KBM-7 (cell line): ENCODE measurements at places on chromosomes 6 and 20.

DNA sequence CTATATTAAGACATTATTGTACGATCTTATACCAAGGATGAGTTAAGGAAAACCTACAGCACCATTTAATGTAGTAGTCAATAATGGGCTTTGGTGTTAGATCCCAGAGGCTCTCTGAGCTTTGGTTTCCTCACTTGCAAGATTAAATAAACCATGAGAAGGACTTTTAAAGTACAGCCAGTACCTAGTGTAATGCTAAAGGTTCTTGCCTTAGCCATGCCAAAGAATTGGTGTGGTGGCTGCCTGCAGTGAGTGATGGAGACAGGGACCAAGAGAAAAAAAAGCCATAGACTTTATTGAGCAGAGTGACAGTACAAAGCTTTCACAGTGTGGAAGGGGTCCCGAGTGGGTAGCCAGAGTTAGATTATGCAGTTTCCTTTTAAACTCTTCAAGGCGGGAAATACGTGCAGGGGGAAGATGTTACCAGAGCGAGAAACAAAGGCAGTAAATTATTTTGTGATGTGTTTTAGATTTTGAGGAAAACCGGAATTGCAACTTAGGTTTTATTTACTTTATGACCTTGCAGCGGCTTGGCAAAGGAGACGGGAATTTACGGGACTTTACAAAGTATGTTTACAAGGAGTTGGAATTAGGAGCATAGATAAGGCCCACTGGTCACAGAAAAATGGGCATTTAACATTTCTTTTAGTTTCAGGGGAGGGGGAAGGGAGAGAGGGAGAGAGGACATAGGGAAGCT, 100.4 kb downstream of the MYO6 start:
- DNase-seq, result no peak

GRCh38 chr6:12656906-12657305, 59.7 kb upstream of the PHACTR1 start:
- no peak for DNase-seq

GRCh38 chr20:36390719-36391415, 84.7 kb downstream of the DLGAP4 start:
- no peak for DNase-seq

DNA sequence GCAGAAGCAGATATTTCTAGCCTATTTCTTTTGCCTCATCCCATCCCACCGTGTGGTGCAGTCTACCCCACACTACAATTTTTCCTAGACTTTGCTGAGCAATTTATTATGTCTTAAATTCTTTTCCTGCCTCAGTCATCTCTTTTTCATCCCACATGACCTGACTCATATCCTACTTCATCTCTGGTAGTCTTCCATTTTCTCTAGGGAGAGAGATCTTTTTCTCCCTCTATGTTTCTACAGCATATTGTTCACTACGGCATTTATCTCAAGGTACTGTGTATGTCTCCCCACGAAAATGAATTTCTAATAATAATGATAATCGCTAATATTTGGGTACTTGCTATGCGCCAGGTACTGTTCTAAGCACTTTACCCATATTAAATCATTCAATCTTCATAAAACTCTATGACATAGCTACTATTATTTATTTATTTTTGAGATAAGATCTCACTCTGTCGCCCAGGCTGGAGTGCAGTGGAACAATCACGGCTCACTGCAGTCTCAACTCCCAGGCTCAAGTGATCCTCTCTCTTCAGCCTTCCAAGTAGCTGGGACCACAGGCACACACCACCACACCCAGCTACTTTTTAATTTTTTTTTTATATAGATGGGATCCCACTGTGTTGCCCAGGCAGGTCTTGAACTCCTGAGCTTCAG, 15.6 kb downstream of the PDSS2 start:
- DNase-seq, result no peak

- DNase-seq, result peak; percentile 88
Measured at GRCh38 chr6:108798670-108799353, 49.4 kb upstream of the ARMC2 start.

DNA sequence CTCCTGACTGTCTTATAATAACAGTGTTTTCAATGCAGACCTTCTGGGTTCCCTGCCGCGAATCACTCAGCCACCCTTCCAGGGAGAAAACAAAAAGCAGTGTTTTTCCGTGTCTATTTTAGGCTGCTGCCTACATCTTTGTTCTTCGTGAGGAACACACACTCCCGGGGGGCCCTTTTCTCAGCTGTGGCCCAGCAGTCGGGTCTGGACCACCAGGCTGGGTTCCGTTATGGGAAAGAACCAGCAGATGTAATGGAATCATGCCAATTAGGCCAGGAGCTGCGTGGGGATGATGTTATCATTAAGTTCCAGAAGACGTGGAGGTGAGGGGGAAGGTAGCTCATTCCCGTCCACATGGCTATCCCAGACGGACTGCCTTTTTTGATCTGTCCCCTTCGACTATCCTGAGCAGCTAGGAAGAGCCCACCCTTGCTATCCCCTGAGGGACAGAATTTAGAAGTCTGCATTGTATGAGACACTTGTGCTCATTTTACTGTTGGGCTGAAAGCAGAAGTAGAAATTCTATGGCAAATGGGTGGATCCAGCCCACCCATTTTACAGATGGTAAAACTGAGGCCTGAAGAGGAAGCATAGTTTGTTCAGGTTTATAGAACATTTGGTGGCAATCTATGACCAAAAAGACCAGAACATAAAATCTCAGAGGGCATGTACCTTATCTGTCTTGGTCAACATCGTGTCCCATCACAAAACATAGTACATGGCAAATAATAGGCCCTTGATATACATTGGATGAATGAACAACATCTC, 54.5 kb downstream of the KCNB1 start:
- DNase-seq, result no peak

DNA sequence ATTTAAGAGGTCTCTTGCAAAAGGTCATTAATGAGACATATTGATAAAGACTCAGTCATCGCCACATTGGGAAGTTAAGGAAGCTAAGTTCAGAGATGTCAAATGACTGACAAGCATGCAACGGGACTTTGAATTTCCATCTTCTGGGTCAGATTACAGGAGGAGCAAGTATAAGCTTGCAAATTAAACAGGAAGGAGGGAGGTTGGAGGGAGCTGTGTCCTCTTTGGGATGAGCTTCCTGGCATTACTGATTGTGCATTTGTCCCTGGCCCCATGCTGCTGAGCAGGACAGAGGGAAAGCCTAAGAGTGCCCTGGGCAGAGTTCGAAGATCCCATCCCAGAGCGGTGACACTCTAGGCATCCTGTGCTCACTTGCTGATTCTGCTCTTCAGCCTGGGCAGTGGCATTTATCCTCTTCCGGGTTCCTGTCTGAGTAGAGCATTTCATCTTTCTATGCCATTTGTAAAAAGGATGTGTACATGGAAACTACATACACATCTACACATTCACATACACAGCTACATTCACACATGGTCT, 40.5 kb downstream of the SLC22A1 start:
- DNase-seq, result no peak

DNA sequence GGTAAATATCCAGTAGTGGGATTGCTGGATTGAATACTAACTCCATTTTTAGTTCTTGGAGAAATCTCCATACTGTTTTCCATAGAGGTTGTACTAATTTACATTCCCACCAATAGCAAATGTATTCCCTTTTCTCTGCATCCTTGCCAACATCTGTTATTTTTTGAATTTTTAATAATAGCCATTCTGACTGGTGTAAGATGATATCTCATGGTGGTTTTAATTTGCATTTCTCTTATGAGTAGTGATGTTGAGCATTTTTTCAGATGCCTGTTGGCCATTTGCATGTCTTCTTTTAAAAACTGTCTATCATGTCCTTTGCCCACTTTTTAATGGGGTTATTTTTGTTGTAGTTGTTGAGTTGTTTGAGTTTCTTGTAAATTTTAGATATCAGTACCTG, 253.2 kb downstream of the HAO1 start:
- DNase-seq, result no peak

- no peak for DNase-seq
Measured at GRCh38 chr6:34657037-34657306, 39.6 kb downstream of the ILRUN start.

GRCh38 chr6:165486183-165487137, 176.6 kb downstream of the PDE10A start:
- DNase-seq, result no peak

DNA sequence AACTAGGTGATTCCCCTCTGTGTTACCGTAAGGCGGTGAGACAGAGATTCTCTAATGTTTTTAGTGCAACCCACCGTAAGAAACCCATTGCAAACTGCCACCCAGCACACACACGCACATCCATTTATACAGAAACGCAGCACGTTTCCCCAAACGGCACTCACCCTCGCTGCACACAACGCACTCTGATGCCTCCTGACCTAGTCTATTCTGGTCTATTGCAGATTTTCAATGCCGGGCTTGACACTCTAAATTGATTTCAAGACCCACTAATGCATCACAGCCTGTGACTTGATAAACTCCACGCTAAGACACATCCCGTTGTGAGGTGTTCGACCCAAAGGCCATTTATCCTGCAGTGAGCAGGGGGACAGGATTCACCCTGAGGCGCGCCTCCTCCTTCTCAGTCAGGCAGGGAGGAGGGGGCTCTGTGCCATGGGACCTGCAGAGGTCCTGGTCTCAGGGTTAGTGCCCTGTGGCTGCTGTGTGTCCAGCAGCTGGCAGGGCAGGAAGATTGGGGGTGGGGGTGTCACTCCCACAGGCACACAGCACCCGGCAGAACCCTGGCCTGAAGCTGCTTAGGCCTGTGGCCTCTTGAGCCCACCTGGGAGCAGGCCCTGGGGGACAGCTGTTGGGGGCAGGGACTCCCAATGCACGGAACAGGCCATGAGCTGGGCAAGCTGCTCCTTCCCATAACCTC, 335.6 kb downstream of the PREX1 start:
- no peak for DNase-seq

DNA sequence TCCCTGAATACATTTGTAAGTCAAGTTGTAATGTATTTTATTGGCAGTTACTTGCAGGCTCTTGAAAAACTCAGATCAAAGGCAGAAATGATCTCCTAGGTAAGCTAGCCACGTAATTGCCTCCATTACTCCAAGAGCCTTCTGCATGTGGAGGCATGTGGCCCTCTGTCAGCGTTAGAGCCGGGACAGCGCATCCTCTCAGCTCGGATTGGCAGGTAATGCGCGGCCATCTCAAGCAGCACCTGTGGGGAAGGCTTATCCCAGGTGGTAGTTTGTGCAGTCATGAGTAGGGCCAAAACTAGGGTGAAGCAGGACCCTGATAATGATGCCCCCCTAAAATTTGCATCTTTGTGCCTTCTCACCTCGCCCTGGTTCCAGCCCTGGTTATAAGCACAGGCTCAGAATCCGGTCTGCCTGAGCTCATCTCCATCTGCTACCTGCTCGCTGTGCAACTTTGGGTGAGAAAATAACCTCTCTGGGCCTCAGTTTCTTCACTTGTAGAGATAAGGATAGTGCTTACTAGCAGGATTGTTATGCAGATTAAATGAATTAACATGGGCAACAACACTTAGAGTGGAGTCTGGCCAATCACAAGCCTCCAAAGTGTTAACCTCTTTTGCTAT, 157.5 kb upstream of the PMEPA1 start:
- no peak for DNase-seq

DNA sequence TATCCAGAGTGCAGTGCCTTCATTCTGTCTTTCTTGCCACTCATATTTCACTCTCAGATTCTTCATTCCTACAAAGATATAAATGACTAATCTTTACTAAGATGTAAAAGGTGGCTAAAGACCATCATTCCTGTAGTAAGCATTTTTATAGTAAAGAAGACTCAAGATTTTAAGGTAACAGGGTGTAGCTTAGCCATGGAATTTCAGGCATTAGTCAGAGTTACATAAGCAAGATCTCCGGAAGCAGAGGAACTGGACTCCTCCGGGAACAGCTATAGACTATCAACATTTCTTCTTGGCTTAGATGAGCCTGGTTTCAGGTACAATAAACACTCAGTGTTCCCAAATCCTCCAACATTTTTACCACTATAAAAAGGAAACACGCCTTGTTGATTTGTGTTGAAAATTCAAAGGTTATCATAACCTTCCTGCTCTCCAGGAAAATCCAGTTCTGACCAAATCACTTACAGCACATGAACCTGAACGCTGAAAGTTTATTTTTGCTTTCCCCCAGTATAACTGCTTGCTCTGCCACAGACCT, 23.7 kb downstream of the SERPINB1 start:
- DNase-seq, result no peak
